ENCODE measurements at places on chromosomes 4 and X.

- DNase-seq = no peak
These were observed 906 bp downstream of the DKK2 start for GRCh38 chr4:107034996-107035818.

- no peak for DNase-seq
These were observed 225.3 kb upstream of the CXorf66 start for GRCh38 chrX:140190441-140191108.

- DNase-seq = no peak
These were observed 167.9 kb downstream of the SMIM20 start for GRCh38 chr4:26081795-26082498.

DNA sequence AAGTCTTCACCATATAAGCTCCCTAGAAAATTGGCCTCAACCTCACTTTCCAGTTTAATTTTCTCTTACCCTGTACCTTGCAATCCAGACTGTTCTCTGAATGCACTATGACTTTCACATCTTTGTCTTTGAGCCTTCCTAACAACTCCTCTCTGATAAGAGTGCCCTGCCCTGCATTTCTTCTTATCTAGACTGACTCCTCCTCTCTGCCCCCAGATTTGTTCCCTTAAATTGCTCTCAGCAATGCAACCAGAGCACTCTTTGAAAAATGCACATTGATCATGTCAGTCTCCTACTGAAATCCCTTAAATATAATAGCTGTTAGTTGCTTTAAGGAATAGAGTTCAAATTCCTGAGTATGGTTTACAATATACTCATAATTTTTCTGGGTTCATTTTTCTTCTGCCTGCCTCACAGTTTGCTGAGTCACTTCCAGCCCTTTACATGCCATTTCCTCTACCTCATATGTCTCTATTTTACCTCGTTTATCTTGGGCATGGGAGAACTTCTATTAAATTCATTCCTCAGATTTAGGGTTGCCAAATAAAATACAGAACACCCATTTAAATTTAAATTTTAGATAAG is 582.7 kb upstream of the AADAT start:
- DNase-seq = no peak

GRCh38 chrX:12921886-12922598 is 15.6 kb downstream of the TLR8 start:
- DNase-seq = no peak

GRCh38 chr4:23835774-23836478 is 53.9 kb downstream of the PPARGC1A start:
- DNase-seq = no peak

DNA sequence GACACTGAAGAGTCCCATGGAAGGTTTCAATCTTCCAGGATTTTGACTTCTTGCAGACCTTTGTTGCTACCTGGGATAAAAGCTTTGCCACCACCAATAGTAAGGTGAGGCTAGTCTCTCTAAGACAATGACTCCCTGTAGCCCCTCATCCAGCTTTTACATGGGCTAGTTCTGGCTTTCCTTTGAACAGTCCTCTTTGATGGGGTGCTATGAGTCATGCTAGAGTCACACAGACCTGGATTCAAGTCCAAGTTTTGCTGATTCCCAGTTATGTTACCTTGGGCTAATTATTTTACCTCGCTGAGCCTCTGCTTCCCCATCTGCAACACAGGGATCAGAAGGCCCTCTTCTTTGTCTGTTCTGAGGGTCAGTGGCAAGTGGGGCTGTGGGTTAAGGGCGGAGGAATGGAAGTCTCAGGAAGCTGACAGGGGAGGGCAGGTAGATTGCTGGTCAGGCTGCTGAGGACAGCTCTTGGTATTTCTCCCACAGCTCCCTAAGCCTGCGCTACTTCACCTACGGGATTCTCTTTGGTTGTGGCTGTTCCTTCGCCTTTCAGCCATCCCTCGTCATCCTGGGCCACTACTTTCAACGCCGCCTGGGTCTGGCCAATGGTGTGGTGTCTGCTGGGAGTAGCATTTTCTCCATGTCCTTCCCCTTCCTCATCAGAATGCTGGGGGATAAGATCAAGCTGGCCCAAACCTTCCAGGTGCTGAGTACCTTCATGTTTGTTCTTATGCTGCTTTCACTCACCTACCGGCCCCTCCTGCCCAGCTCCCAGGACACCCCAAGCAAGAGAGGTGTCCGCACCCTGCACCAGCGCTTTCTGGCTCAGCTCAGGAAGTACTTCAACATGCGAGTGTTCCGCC is 90.3 kb downstream of the RLIM start:
- no peak for DNase-seq

GRCh38 chr4:1490011-1490653 is 83.9 kb upstream of the NKX1-1 start:
- no peak for DNase-seq

DNA sequence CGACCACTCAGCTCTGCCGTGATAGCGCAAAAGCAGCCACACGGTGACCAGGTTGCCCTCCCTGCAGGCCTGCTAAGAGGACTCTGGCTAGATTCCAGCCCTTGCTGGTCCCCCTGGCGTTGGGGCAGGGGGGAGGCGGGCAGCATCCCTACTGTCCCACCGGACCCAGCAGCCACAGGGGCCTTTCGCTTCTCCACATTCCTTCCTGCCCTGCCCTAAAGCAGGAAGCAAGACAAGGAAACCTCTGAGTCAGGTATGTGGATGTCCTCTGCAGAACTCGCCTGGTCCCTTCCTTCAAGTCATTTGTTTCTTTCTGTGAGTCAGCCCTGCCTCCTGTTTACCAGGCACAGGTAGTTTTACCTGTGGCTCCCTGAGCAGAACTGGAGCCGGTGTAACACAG is 60.2 kb upstream of the CLDN34 start:
- DNase-seq = no peak

- no peak for DNase-seq
These were observed 1879.4 kb upstream of the TENM3 start for GRCh38 chr4:180363815-180364214.

DNA sequence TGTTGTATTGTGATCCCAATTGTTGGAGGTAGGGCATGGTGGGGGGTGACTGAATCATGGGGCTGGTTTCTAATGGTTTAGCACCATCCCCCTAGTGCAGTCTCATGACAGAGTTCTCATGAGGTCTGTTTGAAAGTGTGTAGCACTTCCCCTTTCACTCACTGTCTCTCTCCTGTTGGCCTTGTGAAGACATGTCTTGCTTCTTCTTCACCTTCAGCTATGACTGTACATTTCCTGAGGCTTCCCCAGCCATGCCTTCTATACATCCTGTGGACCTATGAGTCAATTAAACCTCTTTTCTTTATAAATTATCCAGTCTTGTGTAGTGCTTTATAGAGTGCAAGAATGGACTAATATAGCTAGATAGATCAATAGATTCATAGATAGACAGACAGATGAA is 230.0 kb downstream of the MAGEE1 start:
- DNase-seq = no peak

DNA sequence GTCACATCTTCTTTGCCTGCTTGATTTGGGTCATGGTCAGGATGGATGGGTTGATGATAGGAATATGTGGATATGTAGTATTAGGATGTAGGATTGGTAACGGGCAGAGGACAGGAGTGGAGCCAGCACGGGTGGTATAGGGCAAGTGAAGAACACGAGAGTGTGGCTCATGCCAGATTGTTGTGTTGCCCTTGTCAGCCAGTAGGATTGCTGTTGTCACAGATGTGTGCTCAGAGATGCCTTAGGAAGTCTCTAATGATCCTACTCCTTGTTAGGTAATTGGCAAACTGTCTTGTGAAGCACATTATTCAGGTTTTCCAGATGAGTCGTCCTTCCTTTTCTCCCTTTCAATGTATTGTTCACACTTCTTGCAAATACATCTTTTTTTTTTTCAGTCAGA is 5.5 kb downstream of the ATP10D start:
- DNase-seq = no peak

DNA sequence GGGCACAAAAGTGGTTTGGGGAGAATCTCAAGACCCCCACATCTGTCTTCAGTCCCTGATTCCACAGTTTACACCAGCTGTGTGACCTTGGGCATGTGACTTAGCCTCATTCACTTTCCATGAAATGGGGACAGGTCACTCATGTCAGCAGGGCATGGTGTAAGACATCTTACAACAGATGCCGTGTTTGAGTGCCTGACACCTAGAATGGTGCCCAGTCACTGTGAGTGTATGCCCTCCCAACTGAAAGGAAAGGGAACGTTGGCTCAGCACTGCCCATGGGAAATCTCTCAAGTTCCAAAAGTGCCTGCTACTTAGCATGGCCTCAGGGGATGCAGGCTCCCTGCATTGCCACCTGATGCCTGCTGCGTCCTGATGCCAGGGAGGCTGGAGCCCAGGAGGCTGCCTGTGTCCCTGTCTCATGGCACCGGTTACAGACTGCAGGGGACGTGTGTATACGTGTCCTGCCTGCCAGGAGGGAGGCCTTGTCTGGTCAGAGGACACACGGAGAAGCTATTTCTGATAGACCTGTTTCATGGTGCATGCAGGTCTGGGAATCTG is 32.2 kb downstream of the RNF4 start:
- no peak for DNase-seq

- DNase-seq = no peak
These were observed 2.3 kb downstream of the RFC1 start for GRCh38 chr4:39363773-39364393.

DNA sequence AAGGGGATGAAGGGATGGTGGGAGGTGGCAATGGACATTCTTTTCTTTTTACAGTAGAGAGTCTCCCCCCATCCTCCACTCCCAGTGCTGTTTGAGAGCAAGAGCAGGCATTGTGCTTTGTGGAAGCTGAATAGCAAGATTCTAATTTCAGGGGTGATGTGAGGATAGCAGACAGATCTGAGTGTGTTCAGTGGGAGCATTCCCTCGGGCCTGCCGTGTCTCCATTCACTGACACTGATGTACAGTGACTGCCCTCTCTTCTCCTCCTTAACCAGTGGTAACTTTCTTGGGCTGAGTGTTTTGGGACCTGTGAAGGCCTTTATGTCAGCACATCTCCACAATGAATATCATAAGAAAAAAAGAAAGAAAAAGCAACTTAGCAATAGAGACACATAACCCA is 396.6 kb upstream of the RPS6KA3 start:
- DNase-seq = no peak

GRCh38 chrX:70755850-70756249 is 152.7 kb downstream of the TEX11 start:
- DNase-seq = peak; percentile 38

DNA sequence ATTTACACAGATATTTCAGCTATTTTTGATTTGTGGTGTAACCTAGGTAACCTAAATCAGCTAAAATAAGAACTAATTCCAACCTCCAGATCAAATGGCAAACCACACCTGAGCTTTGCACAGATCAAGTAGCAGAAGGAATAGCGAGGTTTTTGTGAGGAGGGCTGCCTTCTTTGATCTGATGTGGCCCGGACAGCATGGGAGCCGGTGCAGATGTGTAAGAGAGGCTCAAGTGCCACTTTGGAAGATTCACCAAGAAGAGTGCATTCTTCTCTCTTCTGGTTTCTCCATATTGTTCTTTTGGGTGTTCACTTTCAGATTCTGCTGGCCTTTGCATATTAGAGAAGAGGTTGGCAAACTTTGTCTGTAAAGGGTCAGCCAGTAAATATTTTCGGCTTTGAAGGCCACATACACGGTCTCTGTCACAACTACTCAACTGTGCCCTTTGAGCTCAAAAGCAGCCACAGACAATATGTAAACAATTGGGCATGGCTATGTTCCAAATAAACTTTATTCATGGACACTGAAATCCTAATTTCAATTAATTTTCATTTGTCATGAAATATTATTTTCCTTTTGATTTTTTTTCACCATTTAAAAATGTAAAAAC is 78.9 kb upstream of the FAM9C start:
- no peak for DNase-seq

DNA sequence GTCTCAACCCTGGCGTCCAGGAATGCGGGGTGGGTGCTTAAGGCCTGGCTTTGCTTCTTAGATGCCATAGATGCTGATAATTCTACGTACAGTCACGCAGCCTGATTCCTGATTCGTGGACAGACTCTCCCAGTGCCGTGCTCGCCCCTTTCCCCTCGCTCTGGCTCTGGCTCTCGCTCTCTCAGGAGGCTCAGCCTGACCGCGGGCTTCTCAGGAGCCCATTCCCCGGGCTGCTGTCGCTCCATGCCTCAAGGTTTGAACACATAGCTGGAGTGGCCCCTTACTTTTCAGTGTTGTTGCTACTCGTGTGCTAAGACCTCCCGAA is 59.2 kb upstream of the ZC4H2 start:
- DNase-seq = peak; percentile 0

DNA sequence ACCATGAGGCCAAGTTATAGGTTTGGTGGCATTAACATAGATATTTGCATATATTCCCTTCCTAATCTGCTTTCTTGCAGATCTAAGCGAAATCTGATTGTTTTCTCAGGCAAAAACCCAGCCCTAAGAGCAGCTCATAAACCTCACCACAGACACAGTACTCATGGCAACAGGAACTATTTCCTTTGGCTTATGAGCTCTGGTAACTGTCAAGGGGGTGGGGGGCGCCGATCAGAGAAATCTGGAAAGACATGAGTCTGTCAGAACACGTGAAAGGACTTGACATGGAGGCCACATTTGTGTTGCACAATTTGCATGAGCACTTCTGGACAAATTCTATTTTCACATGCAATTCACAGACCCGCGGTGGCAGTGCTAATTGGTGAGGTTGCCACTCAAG is 83.7 kb downstream of the MGST2 start:
- no peak for DNase-seq

DNA sequence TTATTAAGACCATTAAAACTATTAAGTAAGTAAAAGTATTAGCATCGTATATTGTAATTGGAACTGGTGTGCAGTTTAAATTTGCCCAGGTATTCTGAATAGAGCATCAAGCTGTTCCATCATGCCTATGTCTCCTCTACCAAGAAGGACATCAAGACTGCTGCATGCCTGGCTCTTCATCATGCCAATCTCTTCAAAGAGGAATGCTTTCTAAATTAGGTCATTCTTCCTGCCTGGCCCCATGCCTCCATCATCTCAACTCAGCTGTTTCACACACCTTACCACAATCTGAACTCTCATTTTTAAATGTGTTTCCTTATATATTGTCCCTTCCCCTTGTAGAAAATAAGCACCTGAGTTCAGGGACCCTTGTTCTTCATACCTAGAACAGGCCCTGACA is 270.5 kb upstream of the PPARGC1A start:
- no peak for DNase-seq

GRCh38 chr4:144574000-144574399 is 72.0 kb upstream of the HHIP start:
- DNase-seq = no peak

DNA sequence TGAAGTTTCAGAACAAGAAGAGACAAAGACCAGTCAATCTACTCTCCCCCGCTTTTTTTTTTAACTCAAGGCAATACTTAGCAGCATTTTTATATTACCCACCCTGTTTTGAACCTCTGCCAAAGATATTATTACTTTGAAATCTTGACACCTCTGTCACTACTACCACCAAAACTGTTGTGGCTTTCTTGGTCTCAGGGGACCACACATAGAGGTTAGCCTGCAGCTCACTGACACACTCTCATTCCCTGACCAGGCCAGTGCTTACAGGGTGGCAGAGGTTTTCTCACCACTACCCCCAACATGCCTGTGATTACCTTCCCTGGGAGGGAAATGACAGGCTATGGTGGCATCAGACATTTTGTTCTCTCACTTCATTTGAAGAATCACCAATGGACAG is 137.4 kb upstream of the STIM2 start:
- DNase-seq = no peak

GRCh38 chr4:177519481-177520260 is 77.4 kb upstream of the AGA start:
- no peak for DNase-seq

Data from stimulated activated CD8-positive, alpha-beta memory T cell treated with anti-CD3 and anti-CD28 coated beads, Interleukin-2, amount 100 ng/mL, for 48 hours (primary cell).